ENCODE measurements at places on chromosomes 4 and X.

DNA sequence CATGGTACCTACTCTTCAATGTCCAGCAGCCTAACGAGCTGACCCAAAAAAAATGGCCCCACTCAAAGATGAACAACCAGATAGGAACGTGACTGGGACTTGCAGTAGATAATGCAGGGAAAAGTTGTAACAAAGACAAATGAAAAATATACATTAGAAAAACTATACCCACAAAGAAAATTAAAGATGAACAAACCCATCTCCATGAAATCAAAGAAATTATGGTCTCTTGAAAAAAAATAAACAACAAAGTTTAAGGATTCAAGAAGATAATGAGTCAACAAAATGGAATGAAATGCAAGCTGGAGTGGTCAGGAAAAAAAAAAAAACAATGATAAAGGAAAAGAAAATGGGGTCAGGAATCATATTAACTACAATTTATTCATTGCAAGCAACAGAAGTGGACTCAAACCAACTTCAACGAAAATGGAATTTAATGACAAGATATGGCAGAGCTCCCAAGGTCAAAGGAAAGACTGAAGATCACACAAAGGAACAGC, 309.8 kb upstream of the GALNT7 start:
- DNase-seq: no peak

DNA sequence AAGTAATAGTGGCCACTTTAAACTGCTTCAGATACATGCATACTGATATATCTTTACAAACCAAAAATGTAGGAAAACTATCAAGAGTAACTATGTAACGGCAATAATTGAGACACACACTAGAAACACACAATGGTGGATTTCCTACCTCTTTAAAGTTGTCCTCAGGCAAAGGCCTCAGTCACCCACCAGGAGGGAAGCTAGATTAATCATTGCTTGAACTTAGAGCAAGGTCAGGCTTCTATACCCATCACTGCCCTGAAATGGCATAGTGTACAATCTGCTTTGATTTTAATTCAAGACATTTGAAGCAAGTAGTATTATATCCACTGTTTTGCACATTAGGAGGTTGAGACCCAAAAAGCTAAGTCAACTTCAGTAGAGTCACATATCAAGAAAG, 110.9 kb downstream of the AREG start:
- no peak for DNase-seq

GRCh38 chr4:98967786-98968329, 27.7 kb upstream of the METAP1 start:
- no peak for DNase-seq

- no peak for DNase-seq
Observed at GRCh38 chr4:111064342-111064993, 441.6 kb upstream of the PITX2 start.

DNA sequence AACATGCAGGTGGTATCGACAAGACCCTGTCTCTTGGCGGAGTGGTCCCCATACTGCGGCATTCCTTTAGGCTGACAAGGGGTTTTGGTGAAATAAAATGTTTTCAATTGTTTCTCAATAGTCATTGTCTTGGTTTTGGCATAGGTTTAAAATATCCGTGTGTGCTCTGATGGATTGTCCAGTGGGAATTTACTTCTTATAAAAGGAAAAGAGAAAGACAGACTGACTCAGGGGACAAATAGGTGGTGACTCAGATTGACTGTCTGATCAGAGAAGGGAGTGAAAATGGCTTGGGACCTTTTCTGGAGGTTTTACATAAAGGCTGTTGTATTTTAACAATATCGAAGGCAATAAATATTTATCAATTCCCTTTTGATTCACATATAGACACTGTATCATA, 129.8 kb downstream of the SORBS2 start:
- DNase-seq: no peak

DNA sequence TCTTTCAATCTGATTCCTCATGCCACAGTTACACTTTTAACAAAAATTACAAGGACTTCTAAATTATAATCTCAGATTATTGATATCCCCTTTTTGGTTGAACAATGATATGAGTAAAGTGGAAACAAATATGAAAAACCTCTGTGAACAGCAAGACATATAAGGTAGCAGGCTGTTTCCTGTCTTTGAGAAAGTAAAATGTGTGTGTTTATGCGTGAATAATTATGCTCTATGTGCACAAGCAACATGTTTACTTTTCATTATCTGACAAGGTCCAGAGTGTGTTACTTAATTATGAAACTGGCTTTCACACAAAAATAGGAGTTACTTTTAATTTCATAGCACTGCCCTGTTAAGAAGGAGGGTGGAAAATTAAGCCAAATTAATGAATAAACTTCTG, 43.1 kb downstream of the DDIT4L start:
- no peak for DNase-seq

GRCh38 chr4:37666625-37667071, 19.5 kb downstream of the RELL1 start:
- no peak for DNase-seq

DNA sequence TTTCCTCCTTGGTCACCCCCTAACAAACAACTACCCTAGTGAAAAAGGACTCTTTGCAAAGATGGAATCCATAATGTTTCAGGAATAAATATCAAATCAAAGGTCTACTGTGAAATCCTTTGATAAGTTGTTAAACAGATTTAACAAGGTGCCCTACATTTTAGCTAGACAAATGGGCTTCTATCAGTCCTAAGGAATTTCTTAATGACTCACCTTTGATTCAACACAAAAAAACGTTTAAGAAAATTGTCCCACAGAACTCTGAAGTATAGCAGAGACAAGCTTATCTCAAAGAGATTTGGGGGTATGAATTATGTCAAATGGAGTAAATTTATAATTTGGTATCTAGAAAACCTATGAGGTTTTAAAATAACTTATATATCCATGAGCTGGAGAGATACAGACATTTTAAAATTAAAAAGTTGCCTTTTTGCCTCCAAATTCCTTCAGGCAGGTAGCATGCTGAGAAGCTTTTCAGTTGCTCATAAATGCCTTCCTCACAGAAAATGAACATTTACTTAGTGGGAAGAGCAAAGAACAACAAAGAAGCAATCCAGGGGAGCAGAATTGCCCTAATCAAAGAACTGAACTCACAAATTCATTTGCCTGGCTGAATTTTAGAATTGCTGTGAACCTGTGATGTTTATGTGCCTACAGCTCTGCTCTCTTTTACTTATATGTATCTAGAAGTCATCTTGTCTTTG, 649.3 kb downstream of the STPG2 start:
- no peak for DNase-seq

- no peak for DNase-seq
Observed at GRCh38 chrX:141468940-141469339, 115.6 kb downstream of the SPANXA1 start.

GRCh38 chr4:175386776-175387507, 425.1 kb downstream of the GPM6A start:
- no peak for DNase-seq

DNA sequence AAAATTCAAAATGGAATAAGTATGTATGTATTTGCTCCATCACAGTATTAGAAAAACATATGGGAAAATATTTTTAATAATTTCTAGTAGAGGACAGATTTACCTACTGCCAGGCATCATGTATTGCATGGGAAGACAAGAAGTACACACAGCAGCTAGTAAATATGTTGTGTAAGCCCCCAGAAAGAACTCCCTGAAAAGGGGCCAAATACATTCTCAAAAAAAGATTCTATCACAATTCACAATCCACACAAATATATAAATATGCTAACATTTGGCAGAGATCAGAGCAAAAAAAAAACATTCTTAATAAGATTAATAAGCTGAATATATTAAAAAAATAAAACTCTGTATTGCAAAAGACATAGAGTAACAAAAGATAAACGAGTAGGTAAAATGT, 28.0 kb downstream of the SLC10A6 start:
- DNase-seq: no peak

Data from C1 segment of cervical spinal cord (tissue), 14 donors.